ENCODE measurements at places on chromosomes 1 and 21.
A peak's percentile ranks its signal among the peaks of the same experiment; 100 is the strongest.

GRCh38 chr1:66752000-66752592 is at the start of gene DYNLT5:
TSS of gene DYNLT5 (plus strand) at chr1:66752459. CDS start at chr1:66754659, 2,200 bp downstream.
- no peak for DNase-seq

DNA sequence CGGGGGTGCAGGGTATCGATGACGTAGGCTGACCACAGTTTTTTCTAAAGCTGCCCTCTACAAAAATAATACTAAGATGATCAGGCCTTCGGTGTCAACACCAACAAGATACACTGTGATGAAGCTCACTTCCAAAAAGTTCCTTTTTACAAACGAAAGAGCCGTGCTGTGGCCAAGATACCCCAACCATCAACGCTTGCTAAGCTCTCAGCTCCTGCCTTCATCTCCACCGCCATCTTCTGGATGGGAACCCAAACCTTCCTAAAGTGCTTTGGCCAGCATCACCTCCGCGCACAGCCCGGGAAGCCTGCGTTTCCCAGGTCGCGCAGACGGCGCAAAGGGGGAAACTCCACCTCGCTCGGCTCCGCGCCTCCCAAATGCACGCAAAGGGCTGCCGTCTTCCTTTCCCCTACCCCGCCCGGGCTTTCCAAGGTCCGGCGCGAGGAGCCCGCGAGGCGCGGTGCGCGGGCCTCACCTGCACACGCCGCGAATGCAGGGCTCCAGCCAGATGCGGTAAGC is 541 bp downstream of the USP48 start:
- peak; percentile 69 for DNase-seq

GRCh38 chr1:60390593-60391282 is 317.2 kb upstream of the C1orf87 start:
- no peak for DNase-seq

GRCh38 chr1:23369335-23370013 is at the start of gene ZNF436:
TSS of gene ZNF436 (minus strand) at chr1:23369836. CDS start at chr1:23368005, 1,831 bp downstream.
- peak; percentile 49 for DNase-seq

DNA sequence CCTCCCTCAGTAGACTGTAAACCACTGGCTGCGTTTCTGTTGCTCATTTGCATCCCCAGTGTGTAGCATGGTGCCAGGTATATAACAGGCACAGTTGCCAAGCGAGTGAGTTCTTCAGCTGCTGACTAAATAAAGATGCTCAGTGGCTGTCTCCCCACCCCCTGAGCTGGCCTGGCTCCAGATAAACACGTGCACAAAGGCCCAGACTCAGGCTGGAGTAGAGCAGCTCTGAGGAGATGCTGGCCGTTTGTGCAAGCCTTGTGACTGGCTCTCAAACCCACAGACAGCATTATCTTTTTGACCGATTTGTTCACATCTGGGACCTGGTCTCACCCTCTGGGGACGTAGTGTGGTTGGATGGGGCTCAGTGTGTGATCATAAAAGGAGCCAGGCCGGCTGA is 7.1 kb downstream of the CHRNB2 start:
- DNase-seq: no peak

GRCh38 chr1:30312226-30312625 is 411.2 kb downstream of the MATN1 start:
- DNase-seq: peak; percentile 14

DNA sequence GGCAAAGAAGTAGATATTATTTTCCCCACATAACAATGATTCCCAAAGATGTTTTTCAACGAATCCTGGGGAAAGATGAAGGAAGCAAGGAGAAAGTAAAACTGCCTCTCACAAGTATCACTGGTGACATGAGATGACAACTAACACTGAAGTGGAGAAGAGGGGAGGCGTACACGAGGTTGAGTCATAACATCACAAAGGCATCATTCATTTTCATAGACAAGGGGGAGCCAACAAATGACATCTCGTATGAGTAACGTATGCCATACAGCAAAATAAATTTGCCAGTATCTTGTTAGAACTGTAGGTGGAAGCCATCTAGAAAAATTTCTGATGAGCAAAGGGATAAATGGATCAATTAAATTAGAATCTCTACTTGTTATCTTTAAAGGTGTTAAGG is 56.6 kb downstream of the ATP1B1 start:
- no peak for DNase-seq

GRCh38 chr1:8930116-8930515 is 15.6 kb upstream of the CA6 start:
- no peak for DNase-seq

GRCh38 chr1:211518330-211519289 is 26.6 kb upstream of the RD3 start:
- no peak for DNase-seq

GRCh38 chr21:45295576-45296365 is 8.1 kb upstream of the POFUT2 start:
- DNase-seq: peak; percentile 13

DNA sequence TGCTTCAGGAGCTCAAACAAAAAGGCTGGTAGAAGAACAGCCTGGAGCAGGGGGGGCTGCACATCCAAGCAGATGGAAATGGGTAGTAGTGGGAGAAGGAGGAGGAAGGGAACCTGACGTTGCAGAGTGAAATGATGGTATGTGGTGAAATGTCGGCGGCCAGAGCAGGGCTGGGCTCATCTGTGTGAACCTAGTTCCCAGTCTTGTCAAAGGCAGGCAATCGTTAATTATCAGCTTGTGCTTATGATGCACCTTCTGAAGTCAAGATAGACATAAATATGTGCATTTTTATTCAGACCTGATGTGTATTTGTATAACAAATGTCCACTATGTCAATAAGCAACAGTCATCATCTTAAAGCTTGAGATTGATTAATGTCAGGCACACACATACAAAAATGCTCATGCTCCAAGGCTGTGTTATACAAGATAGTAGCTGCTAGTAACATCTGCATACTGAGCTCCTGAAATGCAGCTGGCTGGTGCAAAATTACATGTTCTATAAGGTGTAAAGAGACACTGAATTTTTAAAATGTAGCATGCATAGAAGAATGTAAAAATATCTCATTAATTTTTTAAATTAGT is 10.6 kb upstream of the ATP6V1G3 start:
- no peak for DNase-seq

DNA sequence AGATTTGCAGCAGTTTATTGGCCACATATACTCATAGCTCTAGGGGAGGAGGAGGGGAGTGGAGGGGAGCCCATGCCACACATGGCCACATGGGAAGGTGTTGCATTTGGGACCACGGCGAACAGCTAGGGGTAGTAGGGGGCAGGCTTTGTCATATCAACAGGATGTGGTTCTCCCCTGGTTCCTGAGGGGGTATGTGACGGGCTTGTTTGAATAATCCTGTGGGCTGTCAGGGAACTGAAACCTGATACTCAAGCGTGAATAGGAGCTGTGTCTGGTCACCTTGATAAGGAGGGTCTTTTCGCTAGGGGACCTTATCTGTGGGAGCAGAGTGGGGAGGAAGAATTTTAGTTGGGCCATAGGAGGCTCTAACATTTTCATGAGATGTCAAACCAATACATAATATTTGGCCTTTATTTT is 264.7 kb downstream of the CTH start:
- DNase-seq: no peak

DNA sequence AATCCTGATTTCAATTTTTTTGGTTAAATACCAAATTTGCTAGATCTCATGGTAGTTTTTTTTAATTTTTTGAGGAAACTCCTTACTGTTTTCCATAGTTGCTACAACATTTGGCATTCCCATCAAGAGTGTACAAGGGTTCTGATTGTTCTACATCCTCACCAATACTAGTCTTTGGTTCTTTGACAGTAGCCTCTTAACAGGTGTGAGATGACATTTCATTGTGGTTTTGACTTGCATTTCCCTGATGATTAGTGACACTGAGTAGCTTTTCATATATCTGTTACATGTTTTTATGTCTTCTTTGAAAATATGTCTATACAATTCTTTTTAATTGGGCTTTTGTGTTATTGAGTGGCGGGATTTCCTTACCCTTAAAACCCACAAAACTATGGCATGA is 20.9 kb upstream of the RGS13 start:
- DNase-seq: no peak

GRCh38 chr1:154989195-154989860 is 4.1 kb upstream of the LENEP start:
- no peak for DNase-seq

GRCh38 chr1:118317842-118318614 is 133.0 kb upstream of the SPAG17 start:
- DNase-seq: no peak

DNA sequence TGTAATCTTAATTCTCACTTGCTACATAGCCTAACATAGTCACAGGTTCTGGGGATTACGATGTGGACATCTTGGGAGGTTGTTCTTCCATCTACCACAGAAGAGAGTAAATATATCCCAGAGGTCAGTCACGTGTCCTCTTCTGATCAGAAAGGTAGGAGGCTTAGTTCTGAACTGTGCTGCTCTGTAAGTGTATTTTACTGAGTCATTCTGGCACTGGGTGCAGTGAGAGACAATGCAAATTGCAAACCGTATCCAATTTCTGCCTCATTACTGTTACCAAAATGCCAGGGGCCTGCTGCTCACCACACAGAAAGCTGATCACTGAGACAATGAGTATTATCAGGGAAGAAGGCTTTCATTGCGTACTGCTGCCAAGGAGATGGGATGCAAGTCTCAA is 104.0 kb downstream of the GABPA start:
- DNase-seq: no peak

DNA sequence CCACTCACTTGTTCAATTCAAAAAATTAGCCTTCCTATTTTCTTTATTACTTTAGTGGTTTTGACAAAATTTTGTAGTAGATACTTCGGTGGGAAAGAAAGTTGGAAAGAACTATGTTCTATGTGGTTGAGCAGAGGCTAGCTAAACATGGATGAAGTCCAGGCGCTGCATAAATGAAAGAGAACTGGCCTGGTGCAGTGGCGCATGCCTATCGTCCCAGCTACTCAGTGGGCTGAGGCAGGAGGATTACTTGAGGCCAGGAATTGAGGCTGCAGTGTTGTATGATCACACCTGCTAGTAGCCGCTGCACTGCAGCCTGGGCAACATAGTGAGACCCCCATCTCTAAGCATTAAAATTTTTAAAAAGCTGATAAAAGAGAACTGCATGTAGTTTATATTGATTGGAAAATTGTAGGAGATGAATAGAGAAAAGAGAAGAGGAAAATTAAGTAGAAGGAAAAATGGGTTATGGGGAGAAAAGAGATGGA is 21.0 kb downstream of the IFNAR1 start:
- DNase-seq: no peak

DNA sequence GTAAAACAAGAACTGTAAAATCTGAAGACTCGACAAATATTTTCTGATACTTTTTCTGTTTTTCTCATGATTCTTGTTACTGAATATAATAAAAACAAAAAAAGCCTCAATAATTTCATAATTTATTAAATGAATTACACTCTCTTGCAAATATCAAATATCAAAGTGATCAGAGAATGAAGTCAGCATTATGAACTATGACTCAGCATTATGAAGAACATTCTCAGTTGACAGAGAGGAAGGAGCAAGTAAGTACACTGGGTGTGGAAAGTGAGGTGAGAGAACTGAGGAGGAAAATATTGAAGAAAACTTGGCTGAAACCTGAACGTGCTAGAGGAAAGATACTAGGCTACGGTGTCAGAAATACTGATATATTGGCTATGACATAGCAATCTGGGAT is 529.5 kb downstream of the KCNT2 start:
- no peak for DNase-seq

DNA sequence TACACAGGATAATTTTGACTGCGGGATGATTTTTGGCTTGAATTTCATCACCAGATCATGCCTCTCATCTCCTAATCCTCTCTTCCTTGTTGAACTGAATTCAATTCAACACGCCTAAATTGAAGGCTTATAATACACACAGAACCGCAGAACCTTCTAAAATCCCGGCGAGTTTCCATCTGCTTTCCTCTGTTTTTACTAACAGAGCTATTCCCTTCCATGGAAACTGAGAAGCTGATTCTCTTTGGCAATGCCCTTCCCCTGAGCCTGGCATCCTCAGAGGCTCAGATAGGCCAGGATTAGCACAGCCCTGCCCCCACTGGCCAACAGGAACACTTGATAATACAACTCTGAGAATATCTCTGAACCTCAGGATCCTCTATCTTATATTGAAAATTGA is 130.2 kb downstream of the CAPN8 start:
- DNase-seq: no peak

Measured in stimulated activated CD8-positive, alpha-beta memory T cell treated with anti-CD3 and anti-CD28 coated beads, Interleukin-4, amount 100 ng/mL, for 48 hours (primary cell).